ENCODE measurements at places on chromosomes 11 and 22.

- no peak for DNase-seq
Observed at GRCh38 chr11:40125054-40125453, 1334.4 kb downstream of the LRRC4C start.

DNA sequence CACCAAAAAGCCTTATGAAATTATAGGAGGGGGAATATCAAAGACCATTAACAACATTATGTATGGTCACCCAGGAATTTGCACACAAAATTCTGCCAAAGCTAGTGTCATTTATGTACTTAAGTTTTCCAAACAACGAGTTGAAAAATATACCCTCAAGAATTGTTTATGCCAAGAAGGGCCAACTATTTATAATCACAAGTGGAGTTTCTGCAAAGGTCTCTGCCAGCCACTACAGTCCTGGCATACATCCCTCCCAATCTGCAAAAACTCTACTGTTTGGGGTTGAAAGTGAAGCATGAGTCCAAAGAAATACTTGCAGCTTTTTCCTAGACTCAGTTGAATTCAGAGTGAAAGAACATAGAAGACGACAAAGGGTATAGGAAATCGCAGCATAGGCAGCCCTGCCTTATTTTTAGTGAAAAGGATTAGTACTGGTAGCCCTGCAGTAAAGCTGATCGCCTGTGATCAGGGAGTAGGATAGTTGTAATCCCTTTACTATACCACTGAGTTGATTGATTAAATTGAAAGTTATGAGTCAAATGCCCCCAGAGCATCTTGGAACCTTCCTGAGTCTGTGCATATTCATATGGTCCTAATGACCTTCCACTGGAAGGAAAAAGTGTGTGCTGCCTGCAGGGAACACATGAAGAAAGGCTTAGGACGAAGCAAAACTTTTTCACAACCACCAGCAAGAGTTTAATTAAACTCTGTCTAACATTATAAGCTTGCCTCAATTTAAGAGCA lies 144.0 kb downstream of the SPON1 start:
- no peak for DNase-seq

DNA sequence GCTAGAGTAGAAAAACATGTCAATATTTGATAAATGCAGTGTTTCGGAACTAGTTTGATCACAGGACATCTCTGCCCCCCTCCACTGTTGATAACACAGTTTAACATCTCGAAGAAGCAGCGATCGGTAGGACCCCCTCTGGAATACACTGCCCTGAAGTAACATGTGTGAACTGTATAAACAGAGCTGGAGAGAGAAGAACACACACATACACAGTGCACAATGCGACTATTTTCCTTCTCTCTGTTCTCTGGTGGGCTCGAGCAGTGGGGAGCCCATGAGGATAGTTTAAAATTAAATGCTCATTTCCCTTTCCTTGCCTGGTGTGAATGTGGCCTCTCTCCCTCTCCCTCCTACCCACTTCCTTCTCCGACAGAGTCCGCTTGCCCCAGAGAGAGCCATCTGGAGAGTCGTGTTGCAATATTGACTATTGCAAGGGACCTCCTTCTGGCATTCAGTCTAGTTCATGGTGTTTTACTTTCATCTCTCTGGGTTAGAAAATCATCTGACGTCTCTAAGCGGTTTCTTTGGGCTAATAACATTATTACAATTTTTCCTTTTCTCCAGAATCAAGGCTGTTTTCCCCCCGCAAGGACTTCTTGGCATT lies 51.6 kb upstream of the BARX2 start:
- no peak for DNase-seq

DNA sequence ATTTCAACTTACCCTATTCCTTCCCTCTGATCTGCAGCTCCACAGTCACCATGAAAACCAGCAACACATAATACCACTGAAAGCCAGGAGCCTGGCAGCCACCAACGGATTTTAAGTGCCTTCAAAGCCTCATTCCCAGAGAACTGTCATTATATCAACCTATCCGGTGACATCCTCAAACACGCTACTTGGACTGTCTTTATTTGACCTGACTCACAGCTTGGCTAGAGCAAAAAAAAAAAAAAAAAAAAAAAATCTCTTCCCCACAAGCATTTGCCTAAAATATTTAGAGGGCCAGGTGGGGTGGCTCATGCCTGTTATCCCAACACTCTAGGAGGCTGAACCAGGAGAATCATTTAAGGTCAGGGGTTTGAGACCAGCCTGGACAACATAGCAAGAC lies 32.4 kb upstream of the ARHGAP32 start:
- no peak for DNase-seq

Measured in upper lobe of right lung (tissue), 1 donor.